ENCODE measurements at places on chromosomes 4 and X.

- DNase-seq = no peak
Observed at GRCh38 chr4:122458625-122459024, 2.1 kb upstream of the IL2 start.

- no peak for DNase-seq
Observed at GRCh38 chr4:180532691-180533090, 1710.5 kb upstream of the TENM3 start.

GRCh38 chrX:14027511-14028019 is 2.1 kb downstream of the GEMIN8 start:
- DNase-seq = no peak

GRCh38 chrX:136961594-136962135 is 72.1 kb downstream of the GPR101 start:
- DNase-seq = no peak

- DNase-seq = no peak
Observed at GRCh38 chr4:168743601-168744000, 246.7 kb downstream of the PALLD start.
